Stimulated activated CD8-positive, alpha-beta memory T cell treated with anti-CD3 and anti-CD28 coated beads, Interleukin-4, amount 100 ng/mL, for 1 hour (primary cell): ENCODE measurements at places on chromosomes 5 and 9.

GRCh38 chr5:169300468-169301385, at the start of gene SLIT3:
Gene SLIT3, minus strand, starts transcription at chr5:169301139. Its CDS starts 430 bp downstream, at chr5:169300709.
- DNase-seq, result no peak

DNA sequence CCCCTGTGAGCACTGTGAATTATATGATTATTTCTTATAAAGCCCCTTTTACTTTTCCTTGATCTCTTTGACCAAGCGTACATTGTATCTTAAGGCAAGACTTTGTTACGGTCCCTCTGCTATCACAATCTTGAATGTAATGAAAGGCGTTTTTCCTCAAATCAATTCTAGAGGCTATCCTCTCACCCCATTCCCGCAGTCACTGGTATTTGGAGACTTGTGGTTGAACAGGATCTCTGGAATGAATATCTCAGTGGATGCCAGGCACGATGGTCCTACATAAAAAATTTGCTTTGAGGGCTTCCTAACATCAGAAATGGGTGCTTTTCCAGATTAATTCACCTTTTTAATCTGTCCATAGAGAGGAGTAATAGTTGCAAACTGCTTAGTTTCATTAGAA, 151.4 kb upstream of the PAPPA start:
- DNase-seq, result no peak

DNA sequence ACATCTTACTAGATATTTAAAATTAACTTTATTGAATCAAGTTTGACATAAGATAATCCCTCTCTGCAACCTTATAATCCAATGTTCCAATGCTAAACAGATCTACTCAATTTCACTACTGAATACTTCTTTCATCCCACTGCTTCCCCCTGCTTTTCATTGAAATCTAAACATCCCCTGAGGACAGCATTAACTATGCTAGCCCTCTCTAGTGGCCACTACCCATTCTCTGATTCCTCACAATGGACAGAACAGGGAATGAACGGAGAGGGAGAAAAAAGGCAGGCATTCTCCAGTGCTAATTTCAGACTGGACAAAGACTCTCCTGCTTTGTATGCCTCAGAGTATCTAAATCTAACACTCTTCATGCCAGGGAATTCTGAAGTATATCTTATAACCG, 54.3 kb upstream of the RGS7BP start:
- no peak for DNase-seq

- no peak for DNase-seq
Observed at GRCh38 chr9:121645853-121646807, 5.3 kb upstream of the DAB2IP start.
